ENCODE measurements at places on chromosomes 7 and 10.

DNA sequence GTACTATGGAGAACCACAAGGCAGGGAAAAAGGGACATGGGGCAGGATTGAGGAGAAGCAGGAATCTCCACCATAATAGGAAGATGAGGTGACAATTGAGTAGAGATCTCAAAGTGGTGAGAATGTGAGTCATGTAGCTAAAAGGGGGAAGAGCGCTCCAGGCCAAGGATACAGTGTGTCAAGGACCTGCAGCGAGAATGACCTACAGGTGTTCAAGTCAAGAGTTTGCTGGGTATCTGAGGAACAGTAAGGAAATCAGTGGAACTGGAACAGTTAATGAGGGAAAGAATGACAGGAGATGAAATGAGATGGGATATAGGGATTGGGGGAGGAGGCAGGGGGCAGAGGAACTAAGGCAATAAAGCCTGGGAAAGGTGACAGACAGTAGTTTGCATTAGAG is 33.6 kb downstream of the SFR1 start:
- no peak for DNase-seq

DNA sequence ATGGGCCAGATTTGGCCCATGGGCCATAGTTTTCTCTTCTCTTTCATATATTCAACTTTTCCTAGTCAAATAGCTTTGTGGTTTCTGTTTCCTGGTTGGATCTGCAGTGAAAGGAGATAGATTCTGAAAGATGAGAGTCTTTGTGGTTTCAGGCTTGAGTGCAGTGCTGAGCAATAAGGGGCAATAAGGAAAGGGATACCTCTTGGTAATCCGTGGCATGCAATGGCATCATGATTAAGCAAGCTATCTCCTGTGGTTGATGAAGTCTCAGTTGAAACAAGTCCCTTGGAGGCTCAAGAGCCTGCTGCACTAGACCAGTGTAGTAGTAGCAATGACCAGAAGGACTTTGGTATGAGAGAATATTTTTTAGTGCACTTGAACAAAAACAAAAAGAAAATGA is 187.7 kb upstream of the CNTNAP2 start:
- DNase-seq = no peak

DNA sequence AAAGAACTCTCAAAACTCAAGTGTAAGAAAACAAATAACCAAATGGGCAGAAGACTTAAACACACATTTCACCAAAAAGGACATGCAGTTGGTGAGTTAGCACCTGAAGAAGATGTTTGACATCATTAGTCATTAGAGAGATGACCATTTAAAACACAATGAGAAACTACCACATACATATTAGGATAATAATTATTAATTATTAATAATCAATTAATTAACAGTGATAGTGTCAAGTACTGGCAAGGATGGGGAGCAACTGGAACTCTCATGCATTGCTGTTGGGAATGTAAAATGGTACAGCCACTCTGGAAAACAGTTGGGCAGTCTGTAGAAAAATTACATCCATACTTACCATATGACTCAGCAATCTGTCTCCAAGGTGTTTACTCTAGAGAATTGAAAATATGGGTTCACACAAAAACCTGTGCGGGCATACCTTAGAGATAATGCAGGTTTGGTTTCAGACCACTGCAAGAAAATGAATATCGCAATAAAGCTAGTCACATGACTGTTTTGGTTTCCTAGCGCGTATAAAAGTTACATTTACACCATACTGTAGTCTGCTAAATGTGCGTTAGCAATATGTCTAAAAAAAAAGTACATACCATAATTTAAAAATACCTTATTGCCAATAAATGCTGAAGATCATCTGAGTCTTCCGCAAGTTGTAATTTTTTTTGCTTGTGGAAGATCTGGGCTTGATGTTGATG is 30.3 kb downstream of the ARID5B start:
- DNase-seq = no peak

- DNase-seq = no peak
Measured at GRCh38 chr7:1847260-1848001, 177.4 kb downstream of the ELFN1 start.

GRCh38 chr10:124742413-124743190 is 1.6 kb downstream of the FAM53B start:
- DNase-seq = no peak

GRCh38 chr10:87952612-87953011 is 89.2 kb downstream of the PTEN start:
- DNase-seq = no peak

- DNase-seq = no peak
Measured at GRCh38 chr10:53298443-53298842, 525.9 kb upstream of the MBL2 start.

GRCh38 chr7:156257904-156258303 is 382.7 kb upstream of the RNF32 start:
- DNase-seq = no peak

- DNase-seq = no peak
Measured at GRCh38 chr10:51023636-51024035, 50.7 kb upstream of the PRKG1 start.

- DNase-seq = no peak
Measured at GRCh38 chr7:25882151-25882773, 269.7 kb upstream of the NFE2L3 start.
